ENCODE measurements at places on chromosomes 2 and 18. TPM values are rescaled to one million over a fixed set of nuclear protein-coding genes. Genes with fewer than 3 reads are reported as not detected.

The HOXD10 gene
- not detected for total RNA-seq

- no peak for DNase-seq
Observed at GRCh38 chr2:223166983-223167650, 115.1 kb downstream of the KCNE4 start.

GRCh38 chr2:70743068-70743467, 24.9 kb downstream of the ADD2 start:
- no peak for DNase-seq

DNA sequence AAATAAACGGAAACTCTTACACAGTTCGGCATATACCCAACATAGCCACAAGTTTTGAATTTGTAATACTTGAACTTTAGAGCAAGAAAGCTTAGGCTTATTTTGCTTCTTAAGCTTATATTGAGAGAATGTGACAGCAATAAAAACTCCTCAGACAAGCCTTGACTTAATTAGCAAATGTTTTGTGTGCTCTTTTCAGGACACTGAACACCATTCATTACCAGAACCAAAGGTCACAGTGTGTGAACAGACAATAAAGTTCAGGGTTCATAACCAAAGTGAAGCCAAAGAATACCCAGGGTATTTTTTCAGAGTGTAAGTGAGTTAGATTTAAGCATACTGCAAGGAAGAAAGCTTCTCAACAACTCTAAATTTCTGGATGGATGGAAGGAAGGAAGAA, 605.8 kb downstream of the METTL4 start:
- DNase-seq = no peak

DNA sequence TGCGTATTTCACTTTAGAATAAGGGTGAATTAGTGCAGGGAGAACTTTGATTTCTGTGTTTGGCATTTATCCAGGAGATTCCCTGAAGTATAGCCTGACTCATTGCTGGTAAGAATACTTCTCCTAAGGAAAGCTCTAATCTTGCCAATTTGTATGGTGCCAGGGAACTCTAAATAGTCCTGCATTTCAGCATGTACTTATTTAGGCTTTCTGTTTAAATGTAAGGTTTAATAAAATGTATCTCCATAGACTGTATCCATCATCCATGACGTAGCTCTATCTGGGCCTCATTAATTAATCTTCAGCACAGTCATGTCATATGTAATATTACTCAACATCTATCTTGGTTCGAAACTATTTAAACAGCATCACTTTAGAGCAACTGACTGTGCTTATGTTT, 127.7 kb downstream of the DOK6 start:
- no peak for DNase-seq

- DNase-seq = no peak
Observed at GRCh38 chr2:222802514-222803196, 58.2 kb upstream of the ACSL3 start.

The CEBPZOS gene
- total RNA-seq = 69.0 TPM

- peak; percentile 15 for DNase-seq
Observed at GRCh38 chr2:238143239-238143951, 4.9 kb downstream of the KLHL30 start.
